ENCODE measurements at places on chromosomes 3 and 15.

DNA sequence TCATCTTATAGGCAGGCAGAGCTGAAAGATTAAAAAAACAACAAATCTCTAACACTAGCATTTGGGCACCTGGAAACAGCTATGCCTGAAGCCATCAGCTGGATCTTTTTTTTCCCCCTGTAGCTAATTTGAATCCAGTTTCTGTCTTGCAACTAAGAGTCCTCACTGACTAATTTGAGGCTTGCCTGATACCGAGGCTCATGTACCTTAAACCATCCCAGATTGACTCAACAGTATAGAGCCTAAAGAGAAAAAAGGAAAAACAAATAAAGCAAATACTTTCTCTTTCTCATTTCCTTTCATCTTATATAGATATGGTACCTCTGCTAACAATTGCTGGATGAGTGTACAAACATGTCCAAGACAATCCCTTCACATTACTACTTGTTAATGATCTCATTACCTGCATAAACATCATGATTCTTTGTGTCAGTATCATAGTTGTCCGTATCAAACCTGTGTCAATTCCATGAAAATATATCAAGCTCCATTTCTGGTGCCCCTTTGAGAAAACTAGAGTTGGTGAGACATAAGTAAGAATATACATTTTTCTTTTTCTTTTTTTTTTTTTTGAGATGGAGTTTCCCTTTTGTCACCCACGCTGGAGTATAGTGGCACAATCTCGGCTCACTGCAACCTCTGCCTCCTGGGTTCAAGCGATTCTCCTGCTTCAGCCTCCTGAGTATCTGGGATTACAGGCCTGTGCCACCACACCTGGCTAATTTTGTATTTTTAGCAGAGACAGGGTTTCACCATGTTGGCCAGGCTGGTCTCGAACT lies 43.1 kb downstream of the BHLHE40 start:
- no peak for DNase-seq

- DNase-seq: no peak
Observed at GRCh38 chr15:56094171-56094570, 100.8 kb upstream of the NEDD4 start.

DNA sequence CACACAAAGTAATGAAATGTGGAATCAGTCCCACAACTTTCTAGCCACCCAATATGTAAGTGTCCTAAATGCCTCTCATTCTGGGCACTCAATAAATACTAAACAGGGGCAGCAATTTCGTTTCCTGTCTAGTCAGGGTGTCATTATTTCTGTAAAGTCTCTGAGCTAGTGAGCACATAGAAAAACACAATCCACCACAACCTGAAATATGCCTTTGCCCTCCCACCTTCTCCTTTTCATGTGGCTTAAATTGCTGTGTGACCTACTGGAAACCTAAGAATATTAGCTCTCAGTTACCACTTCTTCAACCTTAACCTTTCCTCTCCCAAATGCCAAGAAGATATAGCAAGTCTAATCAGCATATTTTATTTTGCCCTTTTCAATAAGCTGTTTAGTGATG lies 456.3 kb upstream of the KCNMB2 start:
- no peak for DNase-seq

DNA sequence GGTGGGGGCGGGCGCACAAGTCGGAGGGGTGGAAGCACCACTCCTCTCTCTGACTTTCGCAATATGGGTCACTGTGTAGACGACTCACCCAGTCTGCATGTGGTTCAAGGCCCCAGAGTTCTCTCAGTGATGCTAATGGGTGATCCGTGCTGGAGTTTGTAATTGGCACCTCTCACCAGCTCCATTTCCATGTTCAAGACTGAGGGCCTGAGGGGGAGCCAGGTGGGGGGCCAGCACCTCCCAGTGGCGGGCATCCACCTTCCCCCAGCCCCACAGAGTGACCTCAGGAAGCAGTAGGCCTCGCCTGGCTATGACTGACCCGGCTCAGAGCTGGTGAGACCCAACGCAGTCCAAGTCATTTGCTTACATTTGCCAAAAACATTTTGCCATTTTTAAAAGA lies 230.0 kb upstream of the ST8SIA2 start:
- DNase-seq: no peak

- DNase-seq: no peak
Observed at GRCh38 chr15:70096215-70097062, 1.3 kb downstream of the TLE3 start.

GRCh38 chr15:89761929-89762328 lies 10.9 kb upstream of the MESP1 start:
- no peak for DNase-seq

DNA sequence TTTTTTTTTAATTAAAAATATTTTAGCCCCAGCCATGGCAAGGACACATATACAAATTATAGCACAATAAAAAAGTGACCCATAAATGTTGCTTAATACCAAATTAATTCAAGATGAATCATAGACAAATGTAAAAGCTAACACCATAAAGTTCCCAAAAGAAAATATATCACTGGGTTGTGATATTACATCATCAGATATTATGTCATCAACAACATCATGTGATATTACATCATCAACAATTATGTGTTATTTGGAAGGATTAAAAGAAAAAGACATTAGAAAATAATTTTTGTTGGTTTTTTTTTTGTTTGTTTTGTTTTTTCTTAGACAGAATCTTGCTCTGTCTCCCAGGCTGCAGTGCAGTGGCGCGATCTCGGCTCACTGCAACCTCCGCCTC lies 34.5 kb upstream of the ABHD10 start:
- no peak for DNase-seq

- no peak for DNase-seq
Observed at GRCh38 chr15:92189166-92189565, 204.5 kb upstream of the ST8SIA2 start.

- DNase-seq: no peak
Observed at GRCh38 chr3:177279118-177279815, 82.0 kb upstream of the TBL1XR1 start.

DNA sequence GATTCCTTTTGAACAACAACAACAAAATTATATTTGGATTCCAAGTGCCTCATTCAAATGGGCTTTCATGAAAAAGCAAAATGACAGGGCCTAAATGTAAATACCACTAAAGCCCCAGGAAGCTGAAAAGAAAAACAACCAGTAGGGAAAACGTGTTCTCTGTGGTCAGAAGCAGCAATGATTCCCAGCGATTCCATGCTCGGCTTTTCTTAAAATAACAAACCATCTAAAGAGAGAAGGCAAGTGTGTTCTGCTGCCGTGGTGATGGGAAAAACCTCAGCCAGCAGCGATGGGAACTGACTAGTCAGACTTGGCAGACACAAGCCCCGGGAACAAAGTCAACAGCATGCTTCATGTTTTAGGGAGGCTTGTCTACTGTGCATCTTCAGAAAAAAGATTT lies 153.6 kb downstream of the TNIK start:
- DNase-seq: no peak

DNA sequence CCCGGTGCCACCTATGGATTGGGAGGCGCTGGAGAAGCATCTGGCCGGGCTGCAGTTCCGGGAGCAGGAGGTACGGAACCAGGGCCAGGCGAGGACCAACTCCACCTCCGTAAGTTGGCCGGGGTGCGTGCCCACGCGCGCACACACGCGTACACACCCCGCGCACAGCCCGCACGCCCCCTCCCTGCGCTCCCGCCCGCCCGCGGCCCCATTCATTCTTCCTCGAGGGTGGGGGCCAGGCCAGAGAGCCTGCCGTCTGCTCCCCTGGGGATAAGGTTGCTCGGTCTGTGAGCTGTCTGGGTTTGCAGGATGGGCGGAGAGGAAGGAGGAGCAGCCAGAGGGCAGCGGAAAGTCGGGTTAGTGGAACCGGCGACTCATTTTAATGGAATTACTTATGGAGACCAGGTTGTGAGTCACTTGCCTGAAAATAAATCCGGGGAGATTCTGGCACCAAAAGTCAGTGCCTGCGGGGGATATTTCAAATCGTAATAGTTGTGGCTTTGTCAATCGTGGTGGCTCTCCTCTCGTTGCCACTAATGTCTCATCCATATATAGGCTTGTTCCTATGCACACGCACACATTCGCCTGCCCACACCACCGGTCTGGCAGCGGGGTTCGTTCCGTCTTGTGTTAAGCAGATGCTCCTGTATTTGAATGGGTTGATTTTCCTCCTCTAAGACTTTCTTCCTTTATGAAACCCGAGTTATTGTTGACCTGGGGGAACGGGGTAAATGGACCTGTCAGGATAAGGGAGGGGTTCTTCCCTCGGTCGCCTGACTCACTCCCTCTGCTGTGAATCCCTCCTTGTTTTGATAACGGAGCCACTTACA lies 223.4 kb upstream of the IL12A start:
- DNase-seq: peak; percentile 40

DNA sequence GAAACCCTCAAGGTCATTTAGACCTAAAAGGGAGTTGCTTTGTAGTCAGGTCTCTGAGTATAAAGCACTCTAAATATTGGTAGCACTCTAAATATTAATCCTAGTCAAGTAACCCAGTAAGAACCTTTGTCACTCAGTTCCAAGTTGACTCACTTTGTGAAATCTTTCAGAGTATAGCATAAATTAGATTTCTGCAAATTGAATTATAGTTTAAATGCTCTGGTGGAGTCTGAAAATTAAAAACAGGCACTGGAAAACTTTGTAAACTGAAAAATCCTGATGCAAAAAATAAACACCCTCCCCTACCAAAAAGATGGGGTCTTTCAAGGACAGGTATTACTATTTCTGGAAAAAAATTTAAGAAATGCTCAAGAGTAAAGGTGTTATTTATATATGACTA lies 196.3 kb upstream of the FEZF2 start:
- no peak for DNase-seq

DNA sequence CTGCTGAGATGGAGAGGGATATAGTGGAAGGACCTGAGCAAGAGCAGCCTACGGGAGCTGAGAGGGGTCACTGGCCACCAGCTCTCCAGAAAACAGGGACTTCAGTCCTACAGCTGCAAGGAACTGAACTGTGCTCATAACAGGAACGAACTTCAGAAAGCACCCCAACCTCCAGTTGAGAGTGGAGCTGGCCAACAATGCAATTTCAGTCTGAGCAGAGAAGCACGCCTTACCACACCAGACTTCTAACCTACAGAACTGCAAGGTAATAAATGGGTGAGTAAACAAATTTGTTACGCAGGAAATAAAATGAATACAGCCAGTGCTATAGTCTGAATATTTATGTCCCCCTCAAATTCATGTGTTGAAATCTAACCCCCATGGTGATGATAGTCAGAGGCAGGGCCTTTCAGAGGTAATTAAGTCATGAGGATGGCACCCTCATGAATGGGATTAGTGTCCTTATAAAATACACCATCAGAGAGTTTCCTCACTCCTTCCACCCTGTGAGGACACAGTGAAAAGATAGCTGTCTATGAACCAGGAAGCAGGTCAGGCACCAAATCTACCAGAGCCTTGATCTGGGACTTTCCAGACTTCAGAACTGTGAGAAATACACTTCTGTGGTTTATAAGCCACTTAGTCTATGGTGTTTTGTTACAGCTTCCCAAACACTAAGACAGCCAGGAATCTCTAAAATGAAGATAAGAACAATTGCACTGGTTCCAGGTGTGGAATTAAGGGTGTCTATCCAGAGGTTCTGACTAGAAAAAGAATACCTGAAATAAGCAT lies 58.6 kb downstream of the SYNM start:
- no peak for DNase-seq

DNA sequence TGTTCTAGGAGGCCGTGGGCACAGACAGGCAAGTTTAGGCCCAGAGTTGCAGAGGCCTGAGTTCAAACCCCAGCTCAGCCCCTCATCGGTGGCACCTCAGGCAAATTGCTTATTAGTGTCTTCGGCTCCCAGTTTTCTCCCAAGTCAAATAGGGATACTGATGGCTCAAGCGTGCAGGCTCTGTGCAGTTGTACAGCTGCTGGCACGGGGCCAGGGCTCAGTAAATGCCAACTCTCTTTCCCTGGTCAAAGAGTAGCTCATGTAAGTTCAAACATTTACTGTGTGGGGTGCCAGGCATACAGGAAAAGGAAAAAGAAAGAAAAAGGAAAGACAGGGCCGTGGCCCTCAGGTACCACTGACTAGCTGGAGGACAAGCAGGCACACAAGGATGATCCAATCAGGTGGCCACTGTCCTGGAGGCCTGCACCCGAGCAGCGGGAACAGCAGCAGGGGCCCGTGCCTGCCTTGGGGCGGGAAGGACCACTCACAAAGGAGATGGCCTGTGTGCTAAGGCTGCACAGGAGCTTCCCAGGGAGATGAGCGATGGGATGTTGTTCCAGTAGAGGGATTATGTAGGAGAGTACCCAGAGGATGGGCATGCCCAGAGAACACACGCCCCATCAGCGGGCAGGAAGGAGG lies 70.8 kb downstream of the TBC1D2B start:
- no peak for DNase-seq

DNA sequence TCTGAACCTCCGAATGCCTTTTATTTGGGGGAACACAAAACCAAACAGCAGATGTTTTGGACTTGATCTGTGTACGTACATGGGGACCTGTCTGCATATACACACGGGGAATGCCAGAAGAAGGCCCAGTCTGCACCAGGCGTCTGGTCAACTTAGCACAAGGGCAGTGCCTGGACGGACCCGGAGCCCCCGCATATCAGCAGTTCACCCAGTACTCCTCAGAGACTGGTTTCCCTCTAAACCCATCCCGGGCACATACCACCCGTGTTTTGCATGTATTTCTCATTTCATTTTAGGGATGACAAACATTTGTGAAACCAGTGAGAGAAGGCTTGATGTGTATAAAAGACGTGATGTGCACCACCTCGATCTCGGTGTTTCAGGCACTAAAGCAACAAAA lies 49.7 kb downstream of the KLHL25 start:
- DNase-seq: no peak

- DNase-seq: no peak
Observed at GRCh38 chr3:64668582-64669510, 19.0 kb downstream of the ADAMTS9 start.

DNA sequence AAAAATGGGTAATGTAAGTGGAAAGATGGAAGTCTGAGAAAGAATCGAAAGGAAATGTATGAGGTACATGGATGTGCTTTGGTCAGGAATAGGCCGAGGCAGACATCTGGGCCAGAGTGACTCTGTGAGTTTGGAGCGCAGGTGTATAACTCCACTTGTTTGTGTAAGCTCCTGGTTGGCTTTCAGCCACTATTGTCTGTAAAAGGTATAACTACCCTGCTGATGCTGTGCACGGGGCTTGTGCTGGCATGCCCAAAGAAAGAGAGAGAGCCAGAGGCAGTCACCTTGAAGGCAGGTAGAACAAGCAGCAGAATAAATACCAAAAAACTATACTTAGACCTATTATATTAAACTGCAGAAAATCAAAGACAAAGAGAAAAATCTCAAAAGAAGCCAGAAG lies 32.7 kb upstream of the CD96 start:
- DNase-seq: no peak

DNA sequence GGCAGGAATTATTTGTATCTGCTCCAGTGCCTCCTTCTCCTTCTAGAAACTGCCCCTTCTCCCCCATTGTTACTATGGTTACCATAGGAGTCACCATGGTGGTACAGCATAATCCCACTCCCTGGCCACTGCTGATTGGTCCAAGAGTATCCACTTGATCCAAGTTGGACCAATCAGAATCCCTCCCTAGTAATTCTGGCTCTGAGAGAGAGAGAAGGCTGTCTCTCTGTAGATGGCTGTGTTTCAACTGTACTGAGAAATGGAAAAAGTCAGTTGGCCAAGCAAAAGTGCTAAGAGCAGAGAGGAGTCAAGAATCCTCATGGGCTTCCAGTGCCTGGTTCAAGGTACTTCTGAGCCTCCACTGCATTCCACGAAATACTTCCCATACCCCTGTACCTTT lies 120.6 kb upstream of the SPATA12 start:
- no peak for DNase-seq

GRCh38 chr15:27238209-27238608 lies 267.2 kb downstream of the GABRG3 start:
- DNase-seq: no peak

All from NCI-H187 (cell line).